ENCODE measurements at places on chromosomes 12 and 14. TPM values are rescaled to one million over a fixed set of nuclear protein-coding genes. Genes with fewer than 3 reads are reported as not detected.

DNA sequence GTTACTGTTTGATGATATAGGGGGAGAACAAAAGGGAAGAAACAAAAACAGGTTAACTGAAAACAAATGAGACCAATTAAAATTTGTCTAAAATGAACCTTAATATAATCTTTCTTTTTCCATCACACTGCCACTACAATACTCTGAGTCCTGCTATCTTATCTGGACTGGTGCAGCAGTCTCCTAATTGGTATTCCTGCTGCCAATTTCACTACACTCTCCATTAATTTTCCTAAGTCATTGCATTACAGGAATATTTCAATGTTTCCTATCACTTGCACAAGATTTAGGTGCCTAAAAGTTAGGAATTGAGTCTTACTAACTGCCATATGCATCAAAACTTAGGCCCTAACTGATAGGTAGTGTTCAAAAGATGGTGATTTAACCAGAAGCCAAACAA is 884.9 kb upstream of the MGAT4C start:
- no peak for DNase-seq

DNA sequence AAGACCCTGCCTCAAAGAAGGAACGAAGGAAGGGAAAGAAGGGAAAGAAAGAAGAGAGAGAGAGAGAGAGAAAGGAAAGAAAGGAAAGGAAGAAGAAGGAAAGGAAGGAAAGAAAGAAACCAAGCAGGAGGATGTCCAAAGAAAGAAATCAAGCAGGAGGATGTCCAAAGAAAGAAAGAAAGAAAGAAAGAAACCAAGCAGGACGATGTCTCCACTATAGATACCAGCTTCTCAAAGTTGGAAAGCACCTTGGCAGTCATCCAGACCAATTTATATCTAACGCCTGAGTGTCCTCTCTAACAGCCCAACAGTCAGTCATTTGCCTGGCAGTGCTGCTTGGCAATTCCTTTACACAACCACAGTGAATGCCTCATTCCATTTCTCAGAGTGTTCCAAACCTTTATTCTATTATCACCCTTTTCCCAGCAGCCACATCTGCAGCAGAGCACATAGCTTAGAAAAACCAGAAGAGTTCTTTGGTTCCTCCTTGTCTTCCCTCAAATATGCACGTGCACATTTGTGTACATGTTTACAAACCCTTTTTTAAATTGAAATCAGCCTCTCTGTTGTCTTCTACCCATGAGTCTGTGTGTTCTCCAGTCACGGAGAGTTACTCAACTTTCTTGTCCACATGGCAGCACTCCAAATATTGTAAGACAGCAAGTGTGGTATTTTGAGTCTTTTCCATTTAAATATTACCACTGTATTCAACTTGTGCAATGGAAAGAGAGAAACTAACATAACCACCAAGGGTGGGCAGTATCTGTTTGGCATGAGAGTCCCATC is 138.4 kb downstream of the STXBP6 start:
- peak; percentile 42 for DNase-seq

- peak; percentile 85 for DNase-seq
Observed at GRCh38 chr12:54195737-54196347, 7.1 kb upstream of the SMUG1 start.

DNA sequence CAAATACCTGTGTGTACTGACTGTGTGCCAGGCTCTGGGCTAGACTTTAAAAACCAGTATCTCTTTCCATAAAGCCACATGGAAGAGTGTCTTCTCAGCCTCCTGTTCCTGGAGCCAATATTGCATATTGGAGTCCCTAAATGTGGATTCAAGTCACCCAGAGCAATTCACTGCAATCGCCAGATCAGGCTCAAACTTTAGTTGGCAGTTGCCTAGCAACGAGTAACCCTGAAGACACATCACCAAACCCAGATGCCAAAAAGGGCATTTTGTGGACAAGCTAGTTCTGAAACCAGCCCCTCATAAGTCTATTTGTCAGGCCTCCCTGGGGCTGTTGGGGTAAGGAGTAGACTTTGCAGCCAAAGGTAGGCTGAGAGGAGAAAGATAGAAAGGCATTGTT is 13.7 kb downstream of the DPF3 start:
- DNase-seq: no peak

KRT74 gene
- polyA plus RNA-seq: not detected

C12orf50 gene
- not detected for polyA plus RNA-seq

GRCh38 chr14:104157016-104157928 is 18.9 kb downstream of the KIF26A start:
- DNase-seq: no peak

- DNase-seq: no peak
Observed at GRCh38 chr14:75030147-75030546, 21.1 kb downstream of the MLH3 start.

GRCh38 chr12:49875115-49875720 is 28.5 kb downstream of the FAIM2 start:
- DNase-seq: no peak

DNA sequence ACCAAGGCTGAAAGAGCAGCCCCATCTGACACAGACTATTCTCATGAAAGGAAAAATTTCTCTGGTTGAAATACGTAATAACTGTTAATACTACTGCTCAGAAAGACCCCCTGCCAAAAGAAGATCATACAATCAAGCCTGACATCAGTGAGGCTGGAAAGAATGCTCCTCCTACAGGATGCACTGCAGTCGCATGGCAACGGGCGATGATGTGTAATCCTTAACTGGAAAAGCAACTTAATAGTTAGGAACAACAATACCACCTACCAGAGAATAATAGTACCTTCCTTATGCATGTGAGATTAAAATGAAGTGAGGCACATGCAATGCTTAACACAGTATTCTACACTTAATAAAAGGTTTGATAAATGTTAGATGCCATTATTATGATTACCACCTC is 1.2 kb upstream of the GOLGA5 start:
- DNase-seq: no peak

GRCh38 chr12:5904441-5904840 is 40.6 kb downstream of the ANO2 start:
- no peak for DNase-seq

DNA sequence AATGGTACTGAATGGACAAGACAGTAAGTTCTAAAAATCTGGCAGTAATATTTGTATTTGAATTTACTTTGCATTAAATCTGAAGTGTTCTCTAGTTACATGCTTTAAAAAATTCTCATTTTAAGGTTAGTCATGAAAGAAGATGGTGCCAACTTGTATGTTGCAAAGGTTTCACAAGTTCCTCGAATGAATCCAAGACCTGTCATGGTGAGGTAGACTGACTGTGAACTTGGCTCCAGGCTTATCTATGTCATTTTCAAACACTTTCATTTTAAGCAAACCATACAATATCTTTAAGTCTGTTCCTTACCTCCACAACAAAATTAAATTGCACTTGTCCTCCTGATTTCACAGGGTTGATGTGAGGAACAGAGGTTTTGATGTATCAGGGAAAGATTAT is 23.4 kb downstream of the CLEC2D start:
- DNase-seq: no peak

KLRK1 gene
- polyA plus RNA-seq: not detected

GRCh38 chr12:58532855-58533608 is 387.3 kb downstream of the LRIG3 start:
- DNase-seq: no peak

MYF6 gene
- not detected for polyA plus RNA-seq

EIF5 gene
- 191 TPM for polyA plus RNA-seq

MYF5 gene
- polyA plus RNA-seq: not detected

DNA sequence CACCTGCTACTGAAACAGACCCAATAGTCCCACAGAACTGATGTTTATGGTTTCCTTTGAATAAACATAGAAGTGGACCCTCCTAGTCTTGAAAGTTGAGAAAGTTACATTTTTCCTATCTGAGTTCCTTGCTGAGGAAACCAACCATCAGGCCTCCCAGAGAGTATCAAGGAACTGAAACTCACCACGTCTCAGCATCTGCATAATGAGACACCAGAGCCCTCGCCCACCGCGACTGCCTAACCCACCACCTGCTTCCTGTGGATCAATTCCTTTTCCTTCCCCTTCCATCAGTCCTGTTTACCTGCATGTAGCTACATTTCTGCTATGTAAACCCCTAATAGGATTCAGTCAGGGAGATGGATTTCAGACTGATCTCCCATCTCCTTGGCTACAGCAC is 443.2 kb upstream of the TMEM132C start:
- DNase-seq: no peak

DBX2 gene
- polyA plus RNA-seq: not detected

SLC35E3 gene
- 2.3 TPM for polyA plus RNA-seq

GRCh38 chr12:103314786-103315185 is 181.0 kb downstream of the C12orf42 start:
- no peak for DNase-seq

CCDC38 gene
- not detected for polyA plus RNA-seq

RBP5 gene
- not detected for polyA plus RNA-seq

GRCh38 chr14:103313704-103314103 is 20.3 kb upstream of the EIF5 start:
- no peak for DNase-seq

- no peak for DNase-seq
Observed at GRCh38 chr14:53380867-53381225, 227.7 kb upstream of the DDHD1 start.

- DNase-seq: no peak
Observed at GRCh38 chr12:75870878-75871277, 160.7 kb downstream of the PHLDA1 start.

SVOP gene
- not detected for polyA plus RNA-seq

GRCh38 chr12:12428961-12429657 is 72.2 kb downstream of the BORCS5 start:
- no peak for DNase-seq

- no peak for DNase-seq
Observed at GRCh38 chr14:100388103-100389054, 65.2 kb downstream of the SLC25A47 start.

GLT8D2 gene
- polyA plus RNA-seq: not detected

GRCh38 chr14:92673601-92674150 is 74.8 kb downstream of the LGMN start:
- DNase-seq: no peak

- no peak for DNase-seq
Observed at GRCh38 chr12:70719071-70719470, 81.8 kb upstream of the PTPRB start.

ESPL1 gene
- 0.52 TPM for polyA plus RNA-seq

HOXC10 gene
- polyA plus RNA-seq: not detected

DNA sequence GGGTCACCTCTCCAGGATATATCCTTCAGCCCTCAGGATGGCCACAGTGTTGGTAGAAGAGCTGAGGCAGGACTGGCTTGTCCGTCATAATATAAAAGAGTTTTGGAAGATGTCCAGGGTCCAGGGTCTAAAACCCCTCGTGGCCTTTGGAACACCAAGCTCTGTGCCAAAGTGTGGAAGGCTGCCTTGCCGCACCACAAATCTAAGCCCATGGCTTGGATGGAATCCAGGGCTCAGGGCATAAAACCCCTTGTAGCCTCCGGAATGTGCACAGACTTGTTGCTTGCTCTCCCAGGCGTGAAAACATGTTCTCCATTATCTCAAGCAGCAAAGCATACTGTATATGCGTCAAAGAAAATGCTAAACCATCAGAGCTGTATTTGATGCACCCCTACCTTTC is 46.7 kb downstream of the TNFAIP2 start:
- DNase-seq: no peak

EID3 gene
- 1.0 TPM for polyA plus RNA-seq

DNA sequence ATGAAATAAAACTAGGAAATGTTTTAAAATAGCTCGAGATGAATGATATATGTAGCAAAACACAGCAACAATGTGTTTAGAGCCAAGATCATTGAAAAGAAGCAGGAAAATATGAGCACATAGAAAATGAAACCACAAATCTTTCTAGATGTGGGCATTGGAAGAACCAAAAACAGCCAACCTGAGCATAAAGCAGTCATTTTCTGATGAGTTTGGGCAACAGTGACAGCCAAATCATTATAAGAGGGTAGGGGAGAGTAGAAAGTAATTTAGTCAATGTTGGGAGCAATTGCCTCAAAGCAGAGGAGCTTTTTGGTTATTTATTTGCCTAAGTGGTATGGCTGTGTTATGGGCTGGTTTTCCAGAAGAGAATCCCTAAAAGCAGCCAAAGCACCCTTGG is 8.8 kb upstream of the BICDL1 start:
- no peak for DNase-seq

CDK17 gene
- 4.7 TPM for polyA plus RNA-seq

GRCh38 chr14:77113644-77114043 is 15.6 kb downstream of the CIPC start:
- no peak for DNase-seq

DNA sequence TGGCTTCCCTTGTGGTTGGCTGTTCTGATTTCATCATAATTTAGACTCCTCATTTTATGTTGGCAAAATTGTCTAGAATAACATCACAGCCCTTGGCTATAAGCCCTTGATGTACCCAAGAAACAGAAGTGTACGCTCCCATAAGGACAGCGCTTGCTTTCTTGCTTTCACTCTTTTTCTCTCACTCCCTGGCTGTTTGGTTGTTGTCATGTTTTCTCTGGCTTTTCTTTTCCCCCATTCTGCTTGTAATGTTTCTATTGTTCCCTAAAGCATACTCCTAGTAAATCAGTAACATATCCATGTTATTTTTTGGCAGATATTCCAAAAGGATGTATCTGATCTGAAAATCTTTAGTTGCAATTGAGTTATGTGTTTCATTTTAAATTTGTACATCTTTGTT is 530.5 kb downstream of the NOVA1 start:
- no peak for DNase-seq

GRCh38 chr12:104243551-104243950 is 28.0 kb downstream of the TXNRD1 start:
- no peak for DNase-seq

C3AR1 gene
- 222 TPM for polyA plus RNA-seq

DNA sequence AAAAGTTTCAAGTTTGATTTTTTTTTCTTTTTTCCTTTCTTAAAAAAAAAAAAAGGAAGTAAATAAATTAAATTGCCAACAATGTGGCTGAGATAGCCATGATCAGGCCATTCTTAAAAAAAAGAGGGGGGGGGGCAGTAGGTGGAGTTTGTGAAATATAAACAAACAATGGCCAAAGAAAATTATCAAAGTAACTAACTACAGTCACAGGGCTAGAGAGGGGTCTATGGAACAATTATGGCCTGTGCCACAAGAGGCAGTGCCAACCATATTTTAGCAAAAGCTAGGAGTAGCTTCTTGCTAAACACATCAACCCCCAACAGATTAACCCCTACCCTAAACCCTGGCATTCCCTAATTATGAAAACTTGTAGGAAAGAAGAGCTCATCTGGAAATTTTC is 16.2 kb upstream of the SMARCC2 start:
- no peak for DNase-seq

DNA sequence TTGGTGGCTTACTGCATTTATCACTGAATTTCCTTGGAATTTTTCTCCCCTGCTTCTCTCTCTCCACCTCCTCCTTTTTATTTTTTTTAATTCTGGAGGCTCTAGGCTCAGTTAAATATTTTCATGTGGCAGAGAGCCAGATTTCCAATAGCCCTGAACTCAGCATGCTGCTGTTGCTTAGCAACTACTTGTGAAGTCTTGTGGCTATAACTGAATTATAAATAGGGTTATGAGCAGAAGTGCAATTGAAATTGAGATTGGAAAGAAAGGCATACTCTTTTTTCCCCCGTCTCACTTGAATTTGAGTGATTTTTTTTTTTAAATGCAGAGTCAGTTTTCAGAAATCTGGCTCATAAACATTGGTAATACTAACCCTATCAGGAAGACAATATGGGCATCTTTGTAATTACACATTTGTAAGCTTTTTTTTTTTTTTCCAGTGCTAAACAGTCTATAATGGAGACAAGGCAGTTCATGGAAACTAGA is 38.3 kb downstream of the ATF7IP start:
- DNase-seq: no peak

GRCh38 chr12:61993734-61994345 is 266.4 kb upstream of the USP15 start:
- peak; percentile 58 for DNase-seq

- DNase-seq: no peak
Observed at GRCh38 chr14:23172096-23172495, 11.4 kb downstream of the SLC7A8 start.

UNC79 gene
- polyA plus RNA-seq: not detected

CCDC196 gene
- not detected for polyA plus RNA-seq

THAP2 gene
- 4.3 TPM for polyA plus RNA-seq

NXPH4 gene
- polyA plus RNA-seq: not detected

Data from CD14-positive monocyte (primary cell).